CD4-positive, alpha-beta T cell treated with Interleukin-15 for 1 hour (primary cell): ENCODE measurements at places on chromosomes 12 and 14.

DNA sequence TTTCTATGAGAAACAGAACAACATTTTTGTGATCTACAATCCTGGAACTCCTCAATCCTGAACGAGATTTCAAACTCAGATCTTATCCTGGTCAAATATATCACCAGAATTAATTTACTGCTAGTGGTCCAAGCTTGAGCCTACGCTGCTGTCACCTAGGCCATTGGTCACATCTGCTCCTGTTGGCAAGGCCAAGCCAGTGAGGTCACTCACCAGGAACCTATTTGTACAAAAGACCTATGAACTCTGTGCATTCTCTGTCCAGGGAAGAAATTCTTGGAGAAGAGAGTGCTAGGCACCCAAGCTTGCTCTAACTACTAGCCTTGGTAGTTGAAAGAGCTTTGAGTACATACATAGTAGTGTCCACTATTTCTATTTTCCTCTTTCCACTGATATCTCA is 106.1 kb downstream of the SLC15A5 start:
- no peak for DNase-seq

DNA sequence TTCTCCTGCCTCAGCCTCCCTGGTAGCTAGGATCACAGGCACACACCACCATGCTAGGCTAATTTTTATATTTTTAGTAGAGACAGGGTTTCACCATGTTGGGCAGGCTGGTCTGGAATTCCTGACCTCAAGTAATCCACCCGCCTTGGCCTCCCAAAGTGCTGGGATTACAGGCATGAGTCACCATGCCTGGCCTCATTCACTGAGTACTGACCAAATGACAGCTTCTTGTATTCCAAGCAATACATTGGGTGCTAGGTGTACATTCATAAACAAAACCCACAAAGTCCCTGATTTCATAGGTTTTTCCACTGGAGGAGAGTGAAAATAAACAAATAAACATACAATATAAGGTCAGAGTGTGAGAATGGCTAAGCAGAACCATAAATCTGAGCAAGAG is 136.3 kb downstream of the HELB start:
- no peak for DNase-seq

DNA sequence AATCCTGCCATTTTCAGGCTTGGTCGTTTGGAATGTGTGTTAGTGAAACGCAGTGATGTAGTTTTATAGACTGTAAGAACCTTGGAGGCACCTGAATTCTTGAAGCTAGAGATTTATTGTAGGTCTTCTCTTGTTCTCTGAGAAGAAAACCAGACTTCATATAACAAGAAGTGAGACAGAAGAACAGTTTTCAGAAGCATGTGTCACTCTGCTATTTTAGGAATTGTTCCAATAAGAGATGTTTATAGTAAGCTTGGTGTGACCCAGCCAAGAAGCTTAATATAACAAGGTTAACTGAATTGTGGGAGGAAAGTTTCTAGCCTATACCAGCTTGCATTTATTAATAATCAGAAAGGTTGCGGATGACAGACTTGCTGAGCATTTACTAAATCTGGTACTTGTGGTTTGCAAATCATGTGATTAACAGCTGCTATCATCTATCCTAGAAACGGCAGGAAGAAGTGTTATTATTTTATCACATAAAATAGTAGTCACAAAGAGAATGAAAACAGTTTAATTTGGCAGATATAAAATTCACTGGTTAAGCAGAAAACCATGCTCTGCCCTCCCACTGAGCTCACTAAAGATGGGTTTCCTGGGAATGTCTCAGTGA is 49.2 kb upstream of the BCAT1 start:
- no peak for DNase-seq

DNA sequence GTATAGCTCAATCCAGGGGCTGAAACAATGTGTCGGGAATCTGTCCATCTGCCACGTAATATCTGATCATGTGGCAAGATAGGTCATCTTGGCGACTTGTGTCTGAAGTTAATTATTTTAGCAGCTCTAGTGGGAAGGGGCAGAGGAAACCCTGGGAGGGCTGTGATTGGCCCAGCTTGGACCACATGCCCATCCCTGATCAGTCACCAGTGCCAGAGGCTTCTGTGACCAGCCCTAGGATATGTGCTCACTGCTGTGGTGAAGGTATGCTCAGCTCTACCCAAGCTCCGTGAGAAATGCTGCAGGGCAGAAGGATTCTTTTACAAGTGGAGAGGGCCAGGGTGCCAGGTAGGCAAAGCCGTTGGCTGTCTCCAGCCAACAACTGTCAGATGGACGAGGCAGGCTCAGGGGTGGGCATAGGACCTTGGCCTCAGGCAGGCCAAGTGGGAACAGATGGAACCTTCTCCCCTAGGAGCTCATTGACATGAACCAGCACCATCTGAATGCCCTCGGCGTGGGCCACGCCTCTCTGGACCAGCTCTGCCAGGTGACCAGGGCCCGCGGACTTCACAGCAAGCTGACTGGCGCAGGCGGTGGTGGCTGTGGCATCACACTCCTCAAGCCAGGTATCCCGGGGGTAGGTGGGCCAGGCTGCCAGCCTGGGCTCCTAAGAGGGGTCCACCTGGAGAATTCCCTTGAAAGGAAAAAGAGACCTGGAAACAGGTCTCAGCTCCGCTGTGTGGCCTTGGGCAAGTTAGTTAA is 21.1 kb downstream of the MVK start:
- no peak for DNase-seq

DNA sequence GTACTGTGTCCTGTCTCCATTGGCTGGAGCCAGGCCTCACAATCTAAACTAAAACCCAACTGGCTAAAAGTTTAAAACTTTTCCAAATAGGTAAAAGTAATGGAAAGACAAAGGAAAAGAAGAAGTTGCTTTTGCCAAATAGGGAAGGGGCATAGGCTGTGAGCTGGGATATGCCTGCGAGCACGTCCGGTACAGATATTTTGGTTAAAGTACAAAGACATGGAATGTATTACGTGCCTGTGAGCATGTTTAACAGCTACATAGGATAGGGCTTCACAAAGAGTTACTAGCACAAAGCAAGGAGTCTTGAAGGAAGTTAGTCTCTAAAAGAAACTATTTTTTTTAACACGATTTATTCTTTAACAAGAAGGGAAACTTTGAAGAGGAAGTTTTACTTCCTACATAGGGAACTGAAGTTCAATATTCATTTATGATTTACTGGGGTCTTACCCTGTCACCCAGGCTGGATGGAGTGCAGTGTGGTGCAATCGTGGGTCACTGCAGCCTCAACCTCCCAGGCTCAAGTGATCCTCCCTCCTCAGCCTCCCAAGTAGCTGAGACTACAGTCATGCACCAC is 41.9 kb upstream of the INF2 start:
- DNase-seq, result no peak

- DNase-seq, result peak; percentile 18
Measured at GRCh38 chr12:107990325-107990724, 138.8 kb upstream of the WSCD2 start.

GRCh38 chr12:95766356-95767019 is 24.1 kb downstream of the NTN4 start:
- DNase-seq, result no peak

DNA sequence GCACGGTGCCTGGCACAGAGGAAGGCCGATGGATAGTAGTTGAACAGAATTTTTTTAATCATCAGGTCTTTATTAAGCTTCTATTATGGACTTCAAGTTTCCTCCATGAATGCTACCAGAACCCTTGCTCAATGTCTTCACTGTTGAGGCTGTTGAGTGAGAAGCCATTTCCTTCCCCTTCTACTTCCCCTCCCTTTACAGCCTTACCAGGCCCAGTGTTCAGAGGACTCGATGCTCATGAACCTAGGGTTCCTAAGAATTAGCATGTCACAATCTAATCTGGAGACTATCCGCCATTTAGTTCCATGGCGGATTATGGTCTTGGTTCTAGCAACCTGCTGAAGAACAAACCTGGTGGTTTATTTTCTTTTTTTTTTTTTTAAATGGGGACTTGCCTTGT is 17.7 kb downstream of the ETV6 start:
- no peak for DNase-seq

GRCh38 chr12:26346736-26347135 is 151.4 kb downstream of the SSPN start:
- no peak for DNase-seq

- no peak for DNase-seq
Measured at GRCh38 chr12:6234214-6234613, 34.0 kb downstream of the CD9 start.

GRCh38 chr14:58797010-58797429 is 159.3 kb downstream of the DACT1 start:
- DNase-seq, result no peak

GRCh38 chr12:80101126-80101525 is 1.8 kb downstream of the OTOGL start:
- DNase-seq, result no peak

DNA sequence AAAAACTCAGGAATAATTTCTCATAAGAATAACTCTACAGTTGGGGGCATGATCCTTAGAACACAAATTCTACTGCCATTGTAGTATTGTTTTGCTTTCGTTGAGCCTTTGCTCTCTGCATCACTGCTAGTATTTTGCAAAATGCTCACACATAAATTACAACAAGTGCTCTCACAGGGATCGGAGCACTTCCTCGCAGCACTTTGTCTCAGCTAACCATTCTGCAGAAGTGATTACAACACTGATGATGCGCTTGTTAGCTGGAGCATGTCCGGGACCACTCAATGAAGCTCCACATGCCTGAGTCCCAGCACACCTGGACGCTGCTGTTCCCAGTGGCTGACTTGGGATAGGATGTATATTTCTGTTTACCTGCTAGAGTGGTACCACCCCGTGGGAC is 31.6 kb downstream of the MOAP1 start:
- DNase-seq, result no peak

DNA sequence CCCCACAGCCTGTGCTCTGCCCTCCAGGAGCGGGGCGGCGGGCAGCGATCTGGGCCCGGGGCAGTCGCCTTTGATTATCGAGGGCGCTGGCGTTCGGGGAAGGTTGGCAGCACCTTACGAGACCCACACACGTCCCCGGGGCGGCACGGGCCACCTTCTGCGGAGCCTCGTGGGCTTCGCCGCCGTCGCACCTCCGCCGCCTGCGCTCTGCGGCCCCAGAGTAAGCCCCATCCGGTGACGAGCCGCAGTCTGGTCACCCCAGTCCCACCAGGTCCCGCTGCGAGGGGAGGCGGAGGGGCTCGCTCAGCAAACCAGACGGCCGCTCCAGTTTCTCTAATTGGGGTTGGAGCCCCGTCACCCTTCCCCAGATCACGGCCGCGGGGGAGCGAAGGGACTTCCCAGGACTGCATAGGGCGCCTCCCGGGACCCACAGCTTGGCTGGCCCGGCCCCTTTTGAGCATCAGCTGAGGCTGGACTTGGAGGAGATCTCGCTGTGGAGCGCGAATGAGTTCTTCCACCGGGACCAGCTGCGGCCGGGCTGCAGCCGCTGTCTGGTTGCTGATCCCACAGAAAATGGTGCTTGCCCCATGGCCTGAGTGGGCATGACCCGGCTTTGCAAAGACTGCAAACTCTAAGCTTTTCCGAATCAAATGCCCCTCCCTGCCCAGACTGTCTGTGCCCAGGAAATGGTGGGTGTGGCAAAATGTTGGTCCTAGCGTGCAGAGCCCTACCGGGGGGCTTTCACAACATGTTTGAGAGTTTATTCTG is 560 bp downstream of the LGALS3 start:
- DNase-seq, result peak; percentile 61

- DNase-seq, result peak; percentile 41
Measured at GRCh38 chr12:68240975-68241374, 12.4 kb downstream of the IL22 start.

DNA sequence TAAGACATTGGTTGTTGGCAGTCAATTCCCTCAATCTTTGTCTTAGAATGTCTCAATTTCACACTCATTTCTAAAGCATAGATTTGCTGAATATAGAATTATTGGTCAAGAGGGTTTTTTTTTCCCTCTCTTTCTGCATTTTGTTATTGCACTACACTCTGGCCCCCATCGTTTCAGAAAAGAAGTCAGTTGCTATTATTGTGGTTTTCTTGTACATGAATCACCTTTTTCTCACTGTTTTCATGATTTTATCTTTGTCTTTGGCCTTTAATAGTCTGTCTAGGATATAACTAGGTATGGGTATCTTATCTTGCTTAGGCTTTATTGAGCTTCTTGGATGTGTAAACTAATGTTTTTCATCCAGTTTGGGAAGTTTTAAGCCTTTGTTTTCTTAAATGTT is 194.3 kb upstream of the DAAM1 start:
- DNase-seq, result no peak

DNA sequence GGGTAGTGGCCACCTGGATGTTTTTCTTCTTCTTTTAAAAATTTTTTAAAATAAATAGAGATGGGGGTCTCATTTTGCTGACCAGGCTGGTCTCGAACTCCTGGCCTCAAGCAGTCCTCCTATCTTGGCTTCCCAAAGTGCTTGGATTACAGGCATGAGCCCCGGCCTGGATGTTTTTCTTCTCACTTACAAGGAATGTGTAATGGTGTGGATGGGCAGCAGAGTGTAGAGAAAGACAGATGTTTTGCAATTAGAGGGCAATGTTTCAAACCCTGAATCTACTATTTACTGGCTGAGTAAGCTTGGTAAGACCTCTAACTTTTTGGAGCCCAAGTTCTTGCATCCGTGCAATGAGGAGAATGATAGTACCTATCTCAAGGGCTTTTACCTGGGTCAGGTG is 48.1 kb downstream of the ADCK1 start:
- no peak for DNase-seq

- DNase-seq, result no peak
Measured at GRCh38 chr12:93302331-93303229, 75.1 kb upstream of the NUDT4 start.

DNA sequence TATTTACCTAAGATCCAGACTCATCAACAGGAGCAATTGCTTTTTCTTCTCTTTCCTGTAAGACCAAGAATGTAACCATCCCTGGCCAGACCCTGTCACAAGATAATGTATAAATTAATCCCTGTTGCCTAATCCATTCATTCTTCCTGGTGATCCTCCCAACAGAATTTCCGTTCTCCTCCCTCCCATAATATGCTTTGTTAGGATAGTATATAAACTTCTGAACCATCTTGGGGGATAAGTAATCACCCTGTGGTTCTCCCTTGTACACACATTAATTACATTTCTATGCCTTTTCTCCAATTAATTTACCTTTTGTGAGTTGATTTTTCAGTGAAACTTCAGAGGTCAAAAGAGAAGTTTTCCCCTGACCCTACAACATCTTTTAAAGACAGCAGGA is 76.2 kb upstream of the RASSF8 start:
- no peak for DNase-seq

DNA sequence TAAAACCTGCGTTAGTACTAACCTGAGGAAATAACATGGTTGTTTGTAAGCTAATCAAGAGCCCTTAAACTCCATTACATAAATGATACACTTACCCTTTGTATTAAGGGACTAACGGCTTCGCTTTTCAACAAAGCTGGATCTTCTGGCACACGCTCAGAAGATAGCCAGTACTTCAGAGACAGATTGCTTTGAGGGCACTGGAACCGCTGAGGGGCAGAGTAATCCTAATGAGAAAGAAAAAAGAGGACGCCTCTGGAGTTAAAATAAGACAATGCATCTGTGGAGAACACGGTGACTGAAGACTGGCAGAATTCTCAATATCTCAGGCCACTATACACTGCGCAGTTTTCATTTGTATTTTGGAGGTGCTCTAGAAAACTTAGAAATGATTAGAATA is 1.5 kb upstream of the KTN1 start:
- no peak for DNase-seq
